GM23338 (cell line): ENCODE measurements at places on chromosomes 6 and 20. TPM values are rescaled to one million over a fixed set of nuclear protein-coding genes. Genes with fewer than 3 reads are reported as not detected.

GRCh38 chr6:155303361-155303870 lies 10.9 kb downstream of the TFB1M start:
- no peak for DNase-seq
- no peak overlapping the region for H3K27ac ChIP-seq
- peaks cover 10% of the 10 kb centered on the region for H3K4me1 ChIP-seq
- no peak overlapping the region for H3K4me3 ChIP-seq

DNA sequence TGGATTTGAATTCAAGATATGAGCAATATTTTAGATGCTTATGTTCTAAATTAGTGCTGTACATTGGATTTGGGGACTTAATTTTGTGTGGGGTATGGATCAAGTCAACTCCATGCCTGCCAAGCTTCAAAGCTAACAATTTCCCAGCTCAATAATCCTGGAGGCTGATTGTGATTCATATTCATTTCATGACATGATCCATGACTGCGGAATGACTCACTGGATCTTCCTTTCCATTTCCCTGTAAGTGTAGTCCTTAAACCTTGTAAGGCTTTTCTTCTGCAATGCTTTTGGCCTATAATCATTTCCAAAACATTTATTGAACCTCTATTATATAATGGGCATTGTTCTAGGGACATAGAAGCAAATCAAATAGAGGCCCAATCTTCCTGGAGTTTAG lies 44.7 kb upstream of the CCN2 start:
- DNase-seq, result no peak
- H3K4me3 ChIP-seq, result no peak overlapping the region
- no peak overlapping the region for H3K27ac ChIP-seq
- H3K4me1 ChIP-seq, result no peaks in the 10 kb centered on the region

SLC22A23 gene
- 38.3 TPM in 2 replicates for total RNA-seq

KIF25 gene
- total RNA-seq, result 0.69 and 1.5 TPM in 2 replicates

DNA sequence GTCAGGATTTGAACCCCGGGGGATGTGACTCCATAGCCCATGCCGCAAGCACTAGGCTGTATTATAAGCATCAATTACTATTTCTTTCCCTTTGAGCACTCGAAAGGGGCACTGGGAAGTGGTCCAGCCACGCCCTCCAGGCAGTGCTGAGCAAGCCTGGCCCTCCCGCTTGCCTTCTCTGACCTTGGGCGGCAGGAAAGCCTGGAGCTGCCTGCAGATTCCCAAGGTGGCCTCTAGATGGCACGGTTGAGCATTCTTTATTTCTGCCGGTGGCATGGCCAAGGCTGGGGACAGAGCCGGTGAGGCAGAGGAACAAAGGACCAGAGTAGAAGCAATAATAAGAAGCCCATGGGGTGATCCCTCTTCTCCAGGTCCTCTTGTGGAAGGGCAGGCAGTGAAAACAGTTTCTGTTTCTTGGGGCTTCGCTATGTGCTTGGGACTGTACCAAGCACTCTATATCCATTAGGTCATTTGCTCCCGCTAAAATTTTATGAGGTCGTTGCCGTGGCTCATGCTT lies 32.0 kb downstream of the ARHGAP40 start:
- H3K27me3 ChIP-seq, result no peaks in the 10 kb centered on the region; the same call in 1 of the 2 replicates
- H3K27ac ChIP-seq, result no peak overlapping the region
- peak; percentile 82 for DNase-seq
- H3K4me1 ChIP-seq, result peaks cover 7% of the 10 kb centered on the region; the same call in 1 of the 2 replicates

GRCh38 chr6:38580030-38580429 lies 59.7 kb downstream of the BTBD9 start:
- H3K4me3 ChIP-seq, result no peak overlapping the region
- no peaks in the 10 kb centered on the region for H3K27me3 ChIP-seq
- no peak overlapping the region for H3K27ac ChIP-seq
- H3K36me3 ChIP-seq, result no peaks in the 10 kb centered on the region
